ENCODE measurements at places on chromosomes 11 and 22.

- no peaks in the 10 kb centered on the region for H3K27me3 ChIP-seq
- DNase-seq = no peak
- H3K4me1 ChIP-seq = no peaks in the 10 kb centered on the region
- H3K4me3 ChIP-seq = no peak overlapping the region
- H3K27ac ChIP-seq = no peak overlapping the region
Observed at GRCh38 chr11:45107029-45107428, 39.4 kb upstream of the PRDM11 start.

DNA sequence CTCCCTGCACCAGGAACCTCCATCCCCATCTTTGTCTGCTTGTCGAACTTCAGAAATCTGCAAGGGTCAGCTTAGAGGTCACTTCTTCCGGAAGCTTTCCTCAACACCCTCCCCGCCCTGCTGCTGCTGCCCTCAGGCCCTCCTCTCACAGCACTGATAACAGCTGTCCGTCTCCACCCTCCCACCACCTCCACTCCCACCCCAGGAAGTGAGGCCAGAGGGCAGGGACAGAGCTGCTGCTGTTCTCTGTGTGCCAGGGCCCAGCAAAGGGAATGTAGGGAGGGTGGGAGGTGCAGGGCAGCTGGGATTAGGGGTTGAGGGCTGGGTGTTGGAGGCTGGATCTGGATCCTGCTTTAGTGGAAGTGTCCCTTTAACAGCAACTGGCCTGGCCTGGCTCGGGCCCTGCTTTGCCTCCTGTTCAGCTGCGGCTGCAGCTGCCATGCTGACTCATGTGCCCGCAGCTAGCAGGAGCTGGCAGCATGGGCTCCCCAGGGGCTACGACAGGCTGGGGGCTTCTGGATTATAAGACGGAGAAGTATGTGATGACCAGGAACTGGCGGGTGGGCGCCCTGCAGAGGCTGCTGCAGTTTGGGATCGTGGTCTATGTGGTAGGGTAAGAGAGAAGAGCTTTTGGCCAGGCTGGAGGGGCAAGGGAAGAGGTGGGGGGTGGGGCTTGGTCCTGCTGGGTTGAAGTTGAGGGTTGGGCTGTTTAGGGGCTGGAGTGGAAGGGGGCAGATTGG is at the start of gene P2RX6:
Gene P2RX6, plus strand, starts transcription at position 440 of the 740 bp plus-strand sequence. Its CDS starts 10 bp downstream, at position 450.
- DNase-seq = no peak
- H3K36me3 ChIP-seq = no peaks in the 10 kb centered on the region
- peaks cover 7% of the 10 kb centered on the region for H3K4me1 ChIP-seq
- no peaks in the 10 kb centered on the region for H3K27me3 ChIP-seq
- H3K27ac ChIP-seq = peak within 1 kb of the TSS; percentile 61

GRCh38 chr11:34308913-34309585 is 48.8 kb downstream of the ABTB2 start:
- no peak for DNase-seq
- H3K27ac ChIP-seq = no peak overlapping the region
- H3K4me3 ChIP-seq = no peak overlapping the region
- no peaks in the 10 kb centered on the region for H3K27me3 ChIP-seq

- H3K27me3 ChIP-seq = no peaks in the 10 kb centered on the region
- H3K4me1 ChIP-seq = peaks cover 2% of the 10 kb centered on the region
- no peak for DNase-seq
- peak overlapping the region; percentile 73 for H3K27ac ChIP-seq
- H3K4me3 ChIP-seq = no peak overlapping the region
- H3K36me3 ChIP-seq = no peaks in the 10 kb centered on the region
Observed at GRCh38 chr22:28815111-28815510, 14.7 kb upstream of the XBP1 start.

DNA sequence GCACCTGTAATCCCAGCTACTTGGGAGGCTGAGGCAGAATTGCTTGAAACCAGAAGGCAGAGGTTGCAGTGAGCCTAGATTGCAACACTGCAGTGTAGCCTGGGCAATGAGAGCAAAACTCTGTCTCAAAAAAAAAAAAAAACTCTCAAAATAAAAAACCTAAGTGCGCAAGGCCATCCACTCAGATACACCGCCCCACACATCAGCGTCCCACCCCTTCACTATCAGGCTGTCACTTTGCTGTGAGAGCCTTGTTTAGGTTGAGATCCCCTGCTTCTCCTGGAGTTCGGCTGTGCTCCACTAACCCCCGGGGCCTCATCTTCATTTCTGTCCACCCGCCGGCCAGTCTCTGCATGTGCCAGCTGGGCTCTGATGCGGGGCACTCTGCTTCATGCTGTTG is 12.1 kb downstream of the SLC25A1 start:
- H3K4me1 ChIP-seq = no peaks in the 10 kb centered on the region
- no peak overlapping the region for H3K4me3 ChIP-seq
- no peaks in the 10 kb centered on the region for H3K36me3 ChIP-seq
- peaks cover 5% of the 10 kb centered on the region for H3K27me3 ChIP-seq
- H3K27ac ChIP-seq = no peak overlapping the region

- H3K4me1 ChIP-seq = peaks cover 39% of the 10 kb centered on the region
- peak overlapping the region; percentile 92 for H3K4me3 ChIP-seq
- H3K36me3 ChIP-seq = no peaks in the 10 kb centered on the region
- DNase-seq = peak; percentile 96
- H3K27me3 ChIP-seq = no peaks in the 10 kb centered on the region
- H3K27ac ChIP-seq = peak overlapping the region; percentile 98
Observed at GRCh38 chr11:57322256-57323166, 2.2 kb downstream of the TNKS1BP1 start.

All from breast epithelium (tissue), 4 donors.